Hair follicle dermal papilla cell (primary cell): ENCODE measurements at places on chromosomes 11 and 22. TPM values are rescaled to one million over a fixed set of nuclear protein-coding genes. Genes with fewer than 3 reads are reported as not detected.

The LMO2 gene
- under 0.01 TPM in 1 of 2 replicates, not detected in the other for total RNA-seq

The RPL27A gene
- 423 and 554 TPM in 2 replicates for total RNA-seq

The THY1 gene
- 344 and 455 TPM in 2 replicates for total RNA-seq

The OR4C16 gene
- not detected in 2 replicates for total RNA-seq

The RASSF10 gene
- total RNA-seq = under 0.01 TPM in 1 of 2 replicates, not detected in the other

The PRR33 gene
- not detected in 2 replicates for total RNA-seq

The C22orf15 gene
- 1.8 and 2.2 TPM in 2 replicates for total RNA-seq

The OR8G1 gene
- not detected in 2 replicates for total RNA-seq

The OR51I1 gene
- total RNA-seq = not detected in 2 replicates

The LZTR1 gene
- 90.1 and 91.0 TPM in 2 replicates for total RNA-seq

The MYEOV gene
- 0.49 and 0.97 TPM in 2 replicates for total RNA-seq

The POU2F3 gene
- 0.12 and 0.16 TPM in 2 replicates for total RNA-seq

The NRIP3 gene
- 14.7 and 15.3 TPM in 2 replicates for total RNA-seq

The NXPE1 gene
- not detected in 2 replicates for total RNA-seq

The TMEM86A gene
- 1.5 and 1.9 TPM in 2 replicates for total RNA-seq

The SLC37A4 gene
- total RNA-seq = 10.7 and 11.8 TPM in 2 replicates

The BTBD10 gene
- total RNA-seq = 40.1 and 42.7 TPM in 2 replicates

The ASCL2 gene
- not detected in 2 replicates for total RNA-seq

The TCN1 gene
- not detected in 2 replicates for total RNA-seq

The LRRC4C gene
- total RNA-seq = not detected in 2 replicates

The SHANK2 gene
- 0.85 and 0.97 TPM in 2 replicates for total RNA-seq

The EIF1AD gene
- total RNA-seq = 27.6 and 34.1 TPM in 2 replicates

The TRIM64C gene
- not detected in 2 replicates for total RNA-seq

The HMGXB4 gene
- 19.6 and 20.4 TPM in 2 replicates for total RNA-seq

The OR51B2 gene
- total RNA-seq = not detected in 2 replicates

The MYOD1 gene
- not detected in 2 replicates for total RNA-seq

The TIGD3 gene
- 0.12 TPM in 1 of 2 replicates, not detected in the other for total RNA-seq

The C11orf42 gene
- 0.16 TPM in 1 of 2 replicates, not detected in the other for total RNA-seq

The JAML gene
- not detected in 2 replicates for total RNA-seq

The OR52K2 gene
- total RNA-seq = not detected in 2 replicates

The CHRM1 gene
- not detected in 2 replicates for total RNA-seq

The OR8D4 gene
- not detected in 2 replicates for total RNA-seq

The OR8K5 gene
- not detected in 2 replicates for total RNA-seq

The CCDC89 gene
- total RNA-seq = 2.6 and 3.9 TPM in 2 replicates

The TMEM132A gene
- 16.0 and 20.4 TPM in 2 replicates for total RNA-seq

The C11orf86 gene
- total RNA-seq = not detected in 2 replicates

The PGGHG gene
- 16.9 and 28.1 TPM in 2 replicates for total RNA-seq

The GPR83 gene
- total RNA-seq = 0.16 TPM in 1 of 2 replicates, not detected in the other

The GVQW3 gene
- 1.8 and 1.9 TPM in 2 replicates for total RNA-seq

The TRPC6 gene
- total RNA-seq = 11.5 and 18.3 TPM in 2 replicates

The LRRC75B gene
- 6.4 and 10.1 TPM in 2 replicates for total RNA-seq

The EFEMP2 gene
- 106 and 128 TPM in 2 replicates for total RNA-seq

The KLHL35 gene
- total RNA-seq = 1.5 and 2.2 TPM in 2 replicates

The KCNE3 gene
- 1.8 and 3.3 TPM in 2 replicates for total RNA-seq

The SBF1 gene
- total RNA-seq = 83.8 and 100 TPM in 2 replicates

The PRSS23 gene
- 461 and 514 TPM in 2 replicates for total RNA-seq

The MMP3 gene
- 189 and 928 TPM in 2 replicates for total RNA-seq

The CATSPERZ gene
- total RNA-seq = not detected in 2 replicates

The OR8H2 gene
- total RNA-seq = not detected in 2 replicates
